ENCODE measurements at places on chromosomes 3 and 15.
A peak's percentile ranks its signal among the peaks of the same experiment; 100 is the strongest.

GRCh38 chr3:126446791-126447190 is 28.9 kb downstream of the ZXDC start:
- no peak for DNase-seq

DNA sequence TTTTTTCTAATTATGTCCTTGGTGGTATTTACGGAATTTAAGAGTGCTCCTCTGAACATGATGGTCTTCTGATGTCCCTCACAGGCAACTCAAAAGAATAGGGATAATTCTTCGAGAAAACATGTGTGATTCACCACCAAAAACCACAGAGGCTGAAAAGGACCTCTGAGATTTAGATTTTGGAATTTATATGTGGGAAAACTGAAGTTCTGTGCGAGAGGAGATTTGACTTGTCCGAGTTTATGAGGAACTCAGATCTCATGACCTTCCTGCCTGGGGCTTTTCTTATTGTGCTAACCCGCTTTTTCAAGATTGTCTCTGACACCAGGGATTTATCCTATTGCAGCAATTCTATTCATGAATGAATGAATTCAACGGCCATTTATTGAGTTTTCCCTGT is 142.4 kb downstream of the FAM43A start:
- DNase-seq, result peak; percentile 18

DNA sequence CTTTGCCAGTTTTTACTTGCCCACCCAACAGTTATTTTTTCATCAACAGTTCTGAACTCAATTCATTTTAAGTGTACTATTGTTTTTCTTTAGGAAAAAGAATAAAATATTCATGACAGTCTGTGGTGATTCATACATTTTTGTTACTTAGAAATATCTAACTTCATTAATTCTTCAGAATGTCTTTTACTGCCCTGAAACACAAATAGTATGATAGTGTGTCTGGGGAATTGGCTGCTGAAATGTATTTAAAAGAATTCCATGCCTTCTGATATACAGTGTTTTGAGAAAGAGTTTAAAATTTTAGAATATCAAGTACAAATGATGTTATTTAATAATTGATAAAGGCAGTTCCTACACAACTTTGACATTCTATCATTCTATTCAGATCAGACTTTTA is 854.1 kb downstream of the NAALADL2 start:
- DNase-seq, result no peak

DNA sequence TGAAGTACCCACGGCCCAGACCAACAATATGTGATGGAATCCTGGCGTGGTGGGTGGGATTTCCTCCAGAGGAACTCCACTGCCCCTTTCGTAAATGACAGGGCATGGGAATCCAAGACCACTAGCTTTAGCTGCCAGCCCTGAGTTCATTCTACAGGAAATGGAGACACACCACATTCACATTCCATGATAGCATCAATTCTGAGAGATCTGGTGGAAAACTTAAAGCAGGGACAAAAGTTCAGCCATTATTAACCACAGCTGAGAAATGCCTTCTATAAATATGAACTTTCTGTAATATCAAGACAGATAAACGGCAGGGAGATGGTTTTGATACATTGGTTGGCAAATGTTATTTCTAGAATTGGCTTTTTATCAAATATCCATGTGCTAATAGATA is 98.2 kb downstream of the FBN1 start:
- no peak for DNase-seq

DNA sequence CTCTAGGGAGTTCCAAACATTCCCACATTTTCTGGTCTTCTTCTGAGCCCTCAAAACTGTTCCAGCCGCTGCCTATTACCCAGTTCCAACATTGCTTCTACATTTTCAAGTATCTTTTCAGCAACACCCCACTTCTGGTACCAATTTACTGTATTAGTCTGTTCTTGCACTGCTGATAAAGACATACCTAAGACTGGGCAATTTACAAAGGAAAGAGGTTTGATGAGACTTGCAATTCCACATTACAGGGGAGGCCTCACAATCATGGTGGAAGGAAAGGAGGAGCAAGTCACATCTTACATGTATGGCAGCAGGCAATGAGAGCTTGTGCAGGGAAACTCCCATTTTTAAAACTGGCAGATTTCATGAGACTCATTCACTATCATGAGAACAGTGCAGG is 629.1 kb upstream of the NR2F2 start:
- DNase-seq, result no peak

DNA sequence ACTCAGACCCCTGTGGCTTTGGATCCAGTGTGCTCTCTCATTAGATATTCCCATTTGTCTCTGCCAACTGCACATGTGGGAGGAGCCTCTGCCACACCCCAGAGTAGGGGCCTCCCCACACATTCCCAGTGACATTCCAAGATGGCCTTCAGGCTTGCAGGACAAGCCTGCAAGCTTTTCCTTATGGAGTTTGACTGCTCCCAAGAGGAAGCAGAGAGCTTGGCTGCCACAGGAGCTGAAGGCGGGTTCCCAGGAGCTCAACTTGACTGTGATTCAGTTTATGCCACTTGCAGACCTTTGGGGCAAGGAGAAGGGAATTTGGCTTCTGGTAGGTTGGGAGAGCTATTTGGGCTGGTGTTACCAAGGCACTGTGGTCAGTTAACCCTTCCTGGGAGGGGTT is 22.5 kb upstream of the EPHB1 start:
- peak; percentile 39 for DNase-seq

Data from myocyte (in vitro differentiated cells).